Activated T-helper 2 cell treated with anti-CD3 and anti-CD28 coated beads, Interferon-gamma antibody, Interleukin-2, Interleukin-4, amounts not matched to agents 10 μg/mL and 5 μg/mL and 100 μg/mL, durations not matched to agents 14 hours and 24 hours and 36 hours (primary cell): ENCODE measurements at places on chromosomes 1 and 21. TPM values are rescaled to one million over a fixed set of nuclear protein-coding genes. Genes with fewer than 3 reads are reported as not detected.

Gene PLA2G2C
- 0.30 TPM in 1 of 2 replicates, not detected in the other for total RNA-seq

Gene VHLL
- not detected in 2 replicates for total RNA-seq

Gene CD5L
- total RNA-seq: not detected in 2 replicates

Gene SLFNL1
- total RNA-seq: 0.14 and 0.18 TPM in 2 replicates

Gene AHCTF1
- 47.2 and 47.7 TPM in 2 replicates for total RNA-seq

DNA sequence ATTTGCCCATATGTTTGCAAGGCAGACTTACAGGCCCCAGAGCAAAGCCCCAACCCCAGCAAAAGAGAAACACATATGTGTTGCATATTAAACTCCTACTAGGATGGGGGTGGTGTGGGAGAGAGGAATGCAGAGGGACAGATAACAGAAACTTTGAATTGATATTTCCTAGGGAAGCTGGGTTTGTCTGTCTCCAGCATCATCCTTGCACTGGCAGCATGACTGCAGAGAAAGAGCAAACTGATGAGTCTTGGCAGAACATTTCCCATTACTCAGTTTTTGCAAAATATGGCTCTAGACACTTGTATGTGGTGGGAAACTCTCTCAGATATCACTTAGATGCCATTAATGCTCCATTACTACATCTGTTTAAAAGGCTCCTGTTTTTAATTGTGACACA lies 43.8 kb upstream of the MARK1 start:
- H3K4me3 ChIP-seq: no peak overlapping the region
- H3K27me3 ChIP-seq: peaks cover 2% of the 10 kb centered on the region
- H3K27ac ChIP-seq: no peak overlapping the region

GRCh38 chr1:40162753-40163441 lies 1.7 kb downstream of the RLF start:
- peaks cover 23% of the 10 kb centered on the region for H3K4me1 ChIP-seq
- peaks cover 28% of the 10 kb centered on the region for H3K36me3 ChIP-seq
- no peak for DNase-seq
- peaks cover 3% of the 10 kb centered on the region for H3K27me3 ChIP-seq
- no peak overlapping the region for H3K4me3 ChIP-seq

GRCh38 chr1:24926563-24927249 lies 3.4 kb downstream of the RUNX3 start:
- H3K4me1 ChIP-seq: peaks cover 62% of the 10 kb centered on the region
- H3K27ac ChIP-seq: peak overlapping the region; percentile 72
- no peaks in the 10 kb centered on the region for H3K27me3 ChIP-seq
- DNase-seq: no peak
- H3K36me3 ChIP-seq: peaks cover 82% of the 10 kb centered on the region

DNA sequence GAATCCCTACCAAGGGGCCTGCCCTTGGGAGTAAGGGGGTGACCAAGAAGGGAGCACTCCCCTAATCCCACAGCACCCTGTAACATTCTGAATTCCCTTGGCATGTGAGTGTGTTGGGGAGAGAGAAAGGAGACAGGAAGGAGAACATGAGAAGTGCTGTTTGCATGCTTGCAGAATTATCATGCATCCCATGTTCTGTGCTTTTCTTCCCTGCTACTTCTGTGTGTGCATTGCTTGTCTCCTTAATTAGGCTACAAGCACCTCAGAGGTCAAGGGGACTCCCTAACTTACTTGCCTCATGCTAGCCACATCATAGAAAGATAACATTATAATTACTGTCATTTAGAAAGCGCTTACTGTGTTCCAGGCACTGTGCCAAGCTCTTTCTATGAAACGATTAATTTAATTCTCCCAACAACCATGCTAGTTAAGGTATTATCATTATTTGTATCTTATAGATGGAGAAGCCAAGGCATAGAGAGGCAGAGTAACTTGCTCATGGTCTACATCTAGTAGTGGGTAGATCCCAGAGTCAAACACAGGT lies 11.1 kb downstream of the NOS1AP start:
- H3K4me3 ChIP-seq: no peak overlapping the region
- H3K4me1 ChIP-seq: no peaks in the 10 kb centered on the region
- no peak overlapping the region for H3K27ac ChIP-seq
- no peak for DNase-seq

DNA sequence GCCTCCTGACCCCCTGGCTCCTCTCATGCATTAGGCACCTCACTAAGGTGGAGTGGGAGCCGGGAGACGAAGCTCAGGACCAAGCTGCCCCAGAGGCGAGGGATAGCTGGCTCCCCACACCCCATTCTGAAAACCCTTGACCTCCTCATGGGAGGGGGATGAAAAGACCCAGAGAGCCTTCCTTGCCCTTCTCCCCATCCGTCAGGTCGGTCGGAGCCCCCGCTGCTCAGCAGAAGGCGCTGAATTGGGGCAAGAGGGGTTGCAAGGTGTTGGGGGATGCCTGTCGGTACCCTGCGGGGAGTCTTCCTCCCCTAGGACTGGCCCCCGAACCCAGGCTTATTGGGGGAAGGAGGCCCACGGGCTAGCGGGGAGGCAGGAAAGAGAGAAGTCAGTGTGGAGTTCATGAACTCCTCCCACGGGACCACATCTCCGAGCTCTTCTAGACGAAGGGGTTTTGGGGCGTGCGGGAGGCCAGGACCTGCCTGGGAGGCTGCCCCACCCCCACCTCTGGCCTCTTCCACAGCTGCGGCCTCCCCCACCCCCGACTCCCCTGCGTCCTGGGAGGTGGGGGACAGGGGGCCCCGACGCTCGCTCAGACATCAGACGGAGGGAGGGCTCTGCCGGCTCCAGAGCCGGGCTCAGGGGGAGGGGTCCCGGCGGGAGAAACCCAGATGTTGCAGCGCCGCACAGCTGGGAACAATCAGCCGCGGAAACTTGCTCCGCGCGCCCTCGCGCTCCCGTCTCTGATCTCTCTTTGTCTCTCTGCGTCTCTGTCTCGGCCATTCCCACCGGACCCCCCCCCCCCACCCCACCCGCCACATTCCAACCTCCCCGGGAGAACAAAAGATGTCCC lies 719 bp downstream of the MFAP2 start:
- no peak overlapping the region for H3K27ac ChIP-seq
- no peaks in the 10 kb centered on the region for H3K4me1 ChIP-seq
- DNase-seq: no peak
- no peaks in the 10 kb centered on the region for H3K36me3 ChIP-seq
- H3K27me3 ChIP-seq: peaks cover 26% of the 10 kb centered on the region
- no peak overlapping the region for H3K4me3 ChIP-seq

DNA sequence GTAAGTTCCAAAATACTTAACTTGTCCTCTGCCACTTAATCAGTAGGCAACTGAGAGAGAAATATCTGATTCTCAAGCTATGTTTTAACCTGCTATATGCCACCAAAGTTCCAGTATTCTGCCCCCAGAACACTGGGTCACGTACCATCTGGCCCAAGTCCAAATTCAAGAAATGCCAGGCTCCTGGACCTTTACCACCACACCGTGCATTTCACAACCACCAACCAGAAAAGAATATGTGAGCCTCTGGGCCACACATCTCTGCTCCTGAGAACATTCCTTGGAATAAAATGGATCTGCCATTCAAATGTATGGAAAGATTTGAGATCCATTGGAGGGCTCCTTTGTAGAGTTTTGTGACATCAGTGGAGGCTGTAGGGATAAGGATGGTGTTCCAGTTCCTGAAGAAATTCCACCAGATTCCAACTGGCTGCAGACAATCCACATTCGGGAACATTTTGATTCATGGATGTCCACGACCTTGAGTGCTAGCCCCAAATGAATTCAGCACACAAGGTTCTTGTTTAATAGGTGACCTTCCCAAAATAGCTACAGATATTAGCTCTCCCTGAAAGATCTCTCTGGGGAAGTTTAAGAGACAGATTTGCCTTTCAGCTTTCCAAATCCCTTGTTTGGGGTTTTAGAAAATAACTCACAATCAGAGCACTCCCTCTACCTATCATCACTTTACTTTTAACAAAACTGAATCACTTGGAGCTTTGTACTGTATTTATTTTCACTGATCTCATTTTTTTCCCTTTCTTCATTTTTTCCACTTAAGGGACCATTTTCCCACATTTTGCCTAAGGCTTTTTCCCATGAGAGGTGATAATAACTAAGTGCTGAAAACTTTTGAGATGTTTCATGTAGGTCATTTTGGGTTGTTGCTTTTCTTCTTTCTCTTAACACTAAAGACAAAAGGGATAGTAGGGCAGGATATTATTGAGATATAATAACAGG lies 128.4 kb upstream of the ZC3H11B start:
- H3K4me3 ChIP-seq: no peak overlapping the region
- no peaks in the 10 kb centered on the region for H3K36me3 ChIP-seq
- no peak for DNase-seq
- no peaks in the 10 kb centered on the region for H3K27me3 ChIP-seq

DNA sequence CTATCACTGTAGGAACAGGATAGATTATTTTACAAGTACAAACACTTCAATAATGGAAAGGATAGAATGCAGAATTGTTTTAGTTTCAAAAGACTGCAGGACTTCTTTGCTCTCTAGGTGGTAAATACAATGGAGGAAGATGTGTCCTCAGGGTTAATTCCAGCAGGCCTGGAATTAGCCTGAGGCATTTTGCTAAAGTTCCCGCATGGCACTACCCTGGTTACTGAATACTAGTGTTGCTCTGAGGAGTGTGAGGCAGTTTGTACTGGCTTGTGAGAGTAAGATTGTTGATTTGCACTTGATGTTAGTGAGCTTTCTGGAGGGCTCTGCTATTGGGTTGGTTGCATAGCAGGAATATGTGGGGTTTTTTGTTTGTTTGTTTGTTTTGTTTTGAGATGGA lies 61.4 kb downstream of the FASLG start:
- no peak overlapping the region for H3K4me3 ChIP-seq
- H3K36me3 ChIP-seq: no peaks in the 10 kb centered on the region
- H3K4me1 ChIP-seq: peaks cover 53% of the 10 kb centered on the region

- H3K27me3 ChIP-seq: no peaks in the 10 kb centered on the region
- H3K4me1 ChIP-seq: no peaks in the 10 kb centered on the region
- H3K36me3 ChIP-seq: peaks cover 36% of the 10 kb centered on the region
- no peak overlapping the region for H3K27ac ChIP-seq
These were observed 61.7 kb downstream of the GPR137B start for GRCh38 chr1:236204039-236204438.

DNA sequence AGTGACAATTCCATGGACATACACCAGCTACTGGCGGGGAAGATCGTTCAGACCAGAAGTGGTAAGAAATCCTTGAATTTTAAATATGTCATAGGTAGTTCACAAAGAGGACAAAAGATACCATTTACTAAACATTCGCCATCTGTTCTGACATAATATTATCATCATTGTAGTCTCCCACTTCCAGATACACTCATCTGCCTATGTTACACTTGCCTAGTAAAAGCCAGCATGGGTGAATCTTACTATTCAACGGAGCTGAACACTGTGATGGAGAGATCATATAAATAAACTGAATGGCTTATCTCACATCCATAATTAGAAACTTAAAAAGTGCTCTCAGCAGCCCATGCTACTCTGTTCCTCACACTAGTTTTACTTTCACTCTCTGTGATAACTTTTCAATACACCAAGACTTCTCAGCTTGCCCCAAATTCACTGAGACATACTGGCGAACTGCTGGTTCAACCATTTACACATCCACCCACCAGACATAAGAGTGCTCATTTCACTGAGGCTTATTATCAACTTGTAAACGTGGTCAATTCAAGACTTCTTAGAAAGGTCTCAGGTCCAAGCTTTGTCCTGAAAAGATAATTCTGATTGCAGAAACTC lies 463 bp upstream of the PRRC2C start:
- H3K4me1 ChIP-seq: peaks cover 38% of the 10 kb centered on the region
- H3K27ac ChIP-seq: peak overlapping the region; percentile 91
- H3K36me3 ChIP-seq: peaks cover 26% of the 10 kb centered on the region
- peaks cover 1% of the 10 kb centered on the region for H3K27me3 ChIP-seq
- no peak for DNase-seq
- H3K4me3 ChIP-seq: peak overlapping the region; percentile 93

DNA sequence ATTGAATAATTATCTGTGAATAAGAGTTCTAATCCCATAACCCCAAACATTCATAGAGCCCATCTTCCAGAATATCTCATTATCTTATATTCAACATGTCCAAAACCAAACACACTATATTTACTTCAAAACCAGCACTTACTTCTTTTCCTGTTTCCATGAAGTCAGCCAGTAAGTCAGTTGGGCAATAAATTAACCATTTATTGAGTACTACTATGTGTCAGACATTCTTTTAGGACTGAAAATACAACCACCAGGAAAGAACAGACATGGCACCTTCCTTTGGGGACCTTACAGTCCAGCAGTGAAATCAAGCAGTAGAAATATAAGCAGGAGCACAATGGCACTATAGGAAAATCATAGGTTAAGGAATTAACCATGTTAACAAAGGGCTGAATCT lies 8.8 kb downstream of the AK5 start:
- H3K27ac ChIP-seq: no peak overlapping the region
- peaks cover 6% of the 10 kb centered on the region for H3K27me3 ChIP-seq
- no peaks in the 10 kb centered on the region for H3K36me3 ChIP-seq
- DNase-seq: no peak
